ENCODE measurements at places on chromosomes 5 and 9.

DNA sequence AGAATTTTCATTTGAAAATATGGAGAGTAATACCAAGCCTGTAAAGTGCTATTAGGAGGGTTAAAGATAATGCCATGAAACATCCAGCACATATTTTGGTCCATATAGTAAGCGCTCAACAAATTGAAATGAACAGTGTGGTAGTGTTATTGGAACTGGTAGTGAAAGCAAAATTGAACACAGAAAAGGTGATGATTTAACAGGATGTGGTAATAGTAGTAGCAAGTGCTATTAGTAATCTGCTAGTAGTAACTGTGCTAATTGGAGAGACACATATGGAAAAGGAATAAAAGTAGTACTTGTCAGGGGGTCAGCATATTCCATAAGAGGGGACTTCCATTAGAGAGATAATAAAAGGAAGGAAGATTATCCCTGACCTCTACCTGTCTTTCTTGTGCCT, 187.3 kb downstream of the HTR1A start:
- no peak for DNase-seq

- DNase-seq: no peak
Measured at GRCh38 chr5:32223972-32224609, 50.0 kb upstream of the GOLPH3 start.

- no peak for DNase-seq
Measured at GRCh38 chr9:110520120-110520701, 59.3 kb downstream of the SVEP1 start.

DNA sequence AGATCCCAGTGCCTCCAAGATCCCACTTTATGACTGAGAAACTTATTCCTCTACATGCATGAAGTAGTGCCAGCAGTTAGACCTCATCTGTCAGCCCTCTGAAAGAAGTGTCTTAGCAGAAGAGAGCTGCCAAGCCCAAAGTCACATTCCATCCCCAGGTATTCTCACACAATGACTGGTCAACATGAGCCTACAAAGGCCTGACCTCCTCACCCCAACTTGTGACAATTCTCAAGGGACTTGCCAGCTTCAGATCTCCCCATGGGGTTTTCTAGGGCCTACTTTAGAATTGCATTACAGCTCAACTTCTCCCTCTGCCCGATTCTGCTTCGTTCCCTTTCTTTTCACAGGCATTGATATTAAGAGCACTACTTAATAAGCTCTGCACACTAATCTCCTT, 393.8 kb upstream of the SLC30A5 start:
- no peak for DNase-seq

- DNase-seq: no peak
Measured at GRCh38 chr9:98071737-98072136, 15.2 kb downstream of the NANS start.

DNA sequence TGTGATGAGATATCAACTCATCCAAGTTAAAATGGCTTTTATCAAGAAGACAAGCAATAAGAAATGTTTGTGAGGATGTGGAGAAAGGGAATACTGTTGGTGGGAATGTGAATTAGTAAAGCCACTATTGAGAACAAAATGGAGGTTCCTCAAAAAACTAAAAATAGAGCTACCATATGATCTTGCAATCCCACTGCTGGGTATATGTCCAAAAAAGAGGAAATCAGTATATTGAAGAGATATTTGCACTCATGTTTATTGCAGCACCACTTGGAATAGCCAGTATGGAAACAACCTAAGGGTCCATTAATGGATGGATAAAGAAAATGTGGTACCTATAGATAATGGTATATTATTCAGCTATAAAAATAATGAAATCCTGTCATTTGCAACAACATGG, 25.1 kb downstream of the PPIP5K2 start:
- no peak for DNase-seq

DNA sequence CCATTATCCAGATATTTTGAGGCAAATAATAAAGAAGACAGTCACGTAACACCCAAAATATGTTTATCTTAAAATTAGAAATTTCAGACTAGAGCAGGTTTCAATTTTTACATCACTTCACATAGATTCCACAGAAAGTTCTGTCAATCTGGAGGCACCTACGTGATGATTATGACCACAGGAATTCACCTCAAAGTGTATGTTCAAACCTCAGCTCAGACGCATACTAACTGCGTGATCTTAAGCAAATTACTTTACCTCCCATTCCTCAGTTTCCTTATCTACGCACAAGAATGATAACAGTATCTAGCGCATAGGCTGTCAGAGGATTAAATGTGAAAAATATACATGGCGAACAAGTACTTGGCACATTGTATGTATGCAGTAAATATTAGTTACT, 5.9 kb upstream of the CDH6 start:
- DNase-seq: no peak

DNA sequence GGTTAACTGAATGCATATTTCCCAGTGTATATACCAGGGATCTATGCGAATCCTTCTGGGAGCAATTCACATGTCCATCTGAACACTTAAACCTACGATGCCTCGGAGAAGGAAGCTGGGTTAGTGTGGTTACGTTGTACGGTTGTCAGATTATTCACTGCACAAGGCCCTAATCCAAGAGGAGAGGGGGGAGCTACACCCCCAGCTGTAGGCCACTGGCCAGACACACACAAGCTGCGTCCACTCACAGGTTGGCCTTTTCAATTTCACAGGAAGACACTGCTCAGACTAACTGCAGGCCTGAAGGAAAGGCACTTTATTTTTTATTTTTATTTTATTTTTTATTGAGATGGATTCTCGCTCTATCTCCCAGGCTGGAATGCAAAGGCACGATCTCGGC, 184.5 kb upstream of the GNA14 start:
- DNase-seq: no peak

GRCh38 chr5:12399868-12400267, 495.6 kb upstream of the CTNND2 start:
- no peak for DNase-seq

- DNase-seq: no peak
Measured at GRCh38 chr9:95157481-95158151, 159.9 kb downstream of the FANCC start.
